Nasal cavity respiratory epithelium epithelial cell of viscerocranial mucosa (primary cell): ENCODE measurements at places on chromosomes 2 and 18. TPM values are rescaled to one million over a fixed set of nuclear protein-coding genes. Genes with fewer than 3 reads are reported as not detected.

Gene MROH2A
- total RNA-seq, result not detected in 2 replicates

Gene ATRAID
- total RNA-seq, result 122 and 193 TPM in 2 replicates

Gene TMEM37
- 0.43 TPM in 1 of 2 replicates, not detected in the other for total RNA-seq

Gene POTEC
- not detected in 2 replicates for total RNA-seq

Gene GPC1
- 74.5 and 314 TPM in 2 replicates for total RNA-seq

Gene TMEFF2
- total RNA-seq, result under 0.01 TPM in 1 of 2 replicates, not detected in the other

Gene SNORC
- 0.34 and 1.1 TPM in 2 replicates for total RNA-seq

Gene USP37
- 14.0 and 16.2 TPM in 2 replicates for total RNA-seq

Gene SCYGR1
- not detected in 2 replicates for total RNA-seq
